ENCODE measurements at places on chromosomes 16 and 17. TPM values are rescaled to one million over a fixed set of nuclear protein-coding genes. Genes with fewer than 3 reads are reported as not detected.

Gene NPB
- total RNA-seq, result 1.3 TPM

Gene TAC4
- total RNA-seq, result not detected

Gene TBX4
- not detected for total RNA-seq

Gene STX1B
- total RNA-seq, result 2.3 TPM

Gene GPRC5B
- total RNA-seq, result 47.4 TPM

Gene KRT222
- not detected for total RNA-seq

Gene DPEP1
- total RNA-seq, result not detected

Gene MRTFB
- total RNA-seq, result 29.2 TPM

Gene ABAT
- total RNA-seq, result 8.3 TPM

Gene TBC1D3
- not detected for total RNA-seq

Gene SPECC1
- total RNA-seq, result 16.8 TPM

Gene ITGB4
- 0.09 TPM for total RNA-seq

Gene CALCOCO2
- 73.8 TPM for total RNA-seq

Gene CDT1
- 0.82 TPM for total RNA-seq

Data from fibroblast of the aortic adventitia (primary cell).